ENCODE measurements at places on chromosomes 3 and 15.

- peak; percentile 89 for DNase-seq
These were observed 11.0 kb upstream of the PDCD6IP start for GRCh38 chr3:33787328-33788009.

DNA sequence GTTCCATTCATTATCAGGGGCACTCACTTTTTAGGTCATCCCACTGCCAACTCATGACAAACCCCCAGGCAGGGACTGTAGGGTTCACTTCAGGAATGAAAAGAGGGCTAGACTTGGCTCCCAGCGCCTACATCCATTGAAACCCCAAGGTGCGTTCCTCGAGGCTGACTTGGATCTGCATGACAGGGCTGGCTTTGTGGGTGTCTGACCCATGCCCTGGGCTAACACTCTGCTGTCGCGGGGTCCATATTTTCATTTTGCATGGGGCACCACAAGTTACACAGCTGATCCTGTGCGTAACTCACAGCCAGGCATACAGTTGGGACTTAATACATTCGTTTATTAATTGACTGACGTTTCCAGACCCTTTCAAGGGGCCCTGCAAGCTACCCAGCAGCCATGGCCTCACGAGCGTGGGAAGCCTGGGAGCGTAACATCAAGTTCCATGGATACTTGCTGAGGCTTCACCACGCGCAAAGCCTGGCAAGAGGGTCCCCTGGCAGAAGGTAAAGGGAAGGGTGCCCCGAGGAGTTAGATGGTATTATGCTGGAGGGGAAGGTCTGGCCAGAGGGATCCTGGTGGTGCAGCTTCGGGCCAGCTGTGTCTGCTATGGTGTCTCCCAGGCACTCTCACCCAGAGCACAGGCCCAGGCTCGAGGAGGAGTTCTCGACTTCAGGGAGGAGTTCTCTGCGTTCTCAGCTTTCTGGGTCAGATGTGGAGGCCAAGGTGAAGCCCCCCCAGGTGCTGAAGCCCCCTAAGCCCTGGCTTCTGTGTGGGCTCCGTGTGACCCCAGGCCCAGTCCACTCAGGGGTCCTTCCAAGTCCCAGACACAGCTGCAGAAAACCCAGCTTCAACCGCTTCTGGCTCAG lies 85.4 kb downstream of the ADAMTS17 start:
- peak; percentile 18 for DNase-seq

DNA sequence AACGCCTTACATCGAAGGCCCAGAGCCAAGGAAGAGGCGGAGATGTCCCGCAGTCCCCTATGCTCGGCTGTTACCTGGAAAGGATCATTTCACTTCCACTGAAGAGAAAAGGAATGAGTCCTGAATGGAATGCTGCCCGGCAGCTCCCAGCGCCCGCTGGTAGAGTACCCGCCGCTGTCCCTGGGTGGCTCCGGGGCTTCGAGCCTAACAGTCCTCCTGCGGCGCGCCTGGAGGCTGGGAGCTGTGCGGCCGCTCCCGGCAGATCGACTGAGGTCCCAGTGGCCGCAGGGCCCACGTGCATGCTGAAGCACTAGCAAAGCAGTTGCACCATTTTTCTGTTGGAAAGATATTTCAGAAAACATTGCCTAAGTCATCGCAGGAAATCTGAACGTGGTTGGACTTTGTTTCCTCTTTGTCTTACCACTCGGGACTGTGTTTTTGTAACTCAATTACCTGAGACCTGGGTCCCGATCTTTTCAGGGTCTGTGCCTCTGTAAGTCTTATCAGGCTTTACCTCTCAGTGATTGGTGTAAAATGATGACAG lies 984 bp downstream of the RNU6-1 start:
- peak; percentile 76 for DNase-seq

DNA sequence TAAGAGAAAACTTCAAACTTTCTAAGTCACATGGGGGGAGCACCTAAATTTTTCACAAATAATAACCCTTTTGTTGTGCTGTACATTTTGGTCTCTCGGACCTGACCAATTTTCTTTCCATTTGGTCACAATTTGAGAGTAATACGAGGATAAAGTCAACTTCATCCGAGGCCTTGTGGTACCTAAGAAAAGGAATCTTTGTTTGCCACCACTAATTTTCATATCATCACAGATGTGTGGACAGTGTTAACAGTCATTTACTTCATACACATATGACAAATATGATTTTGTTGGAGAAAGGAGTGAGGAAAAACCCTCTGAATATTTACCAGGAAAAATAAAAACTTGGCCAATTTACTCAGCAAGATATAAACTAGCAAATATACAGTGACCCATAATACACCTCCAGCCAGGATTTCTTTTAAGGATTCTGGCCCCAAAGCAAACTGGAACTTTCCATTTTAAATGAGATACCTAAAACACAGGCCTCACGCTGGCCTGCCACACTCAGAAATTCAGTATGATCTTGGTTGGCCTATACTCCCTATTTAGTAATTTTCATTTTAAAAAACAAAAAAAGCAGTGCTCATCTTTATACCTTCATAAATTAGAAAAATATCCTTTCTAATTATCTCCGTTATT lies 40.7 kb downstream of the VGLL4 start:
- no peak for DNase-seq

DNA sequence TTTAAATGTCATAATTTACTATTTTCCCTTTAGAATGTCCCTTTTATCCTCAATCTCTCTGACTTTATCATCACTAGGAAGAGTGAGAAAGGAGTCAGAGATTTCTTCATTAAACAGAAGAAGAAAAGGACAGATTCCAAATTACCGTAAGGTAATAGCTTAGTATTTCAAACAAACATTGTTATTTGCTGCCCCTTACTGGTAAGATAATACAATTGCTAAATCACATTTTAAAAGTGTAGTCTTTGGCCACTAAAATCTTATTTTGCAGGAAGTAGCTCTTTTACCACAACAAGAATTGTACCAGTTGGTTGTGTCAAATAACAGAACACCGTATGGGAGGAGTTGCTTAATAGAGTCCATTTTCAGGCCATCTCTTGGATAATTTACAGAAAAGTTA lies 53.7 kb downstream of the CGGBP1 start:
- DNase-seq = peak; percentile 31

DNA sequence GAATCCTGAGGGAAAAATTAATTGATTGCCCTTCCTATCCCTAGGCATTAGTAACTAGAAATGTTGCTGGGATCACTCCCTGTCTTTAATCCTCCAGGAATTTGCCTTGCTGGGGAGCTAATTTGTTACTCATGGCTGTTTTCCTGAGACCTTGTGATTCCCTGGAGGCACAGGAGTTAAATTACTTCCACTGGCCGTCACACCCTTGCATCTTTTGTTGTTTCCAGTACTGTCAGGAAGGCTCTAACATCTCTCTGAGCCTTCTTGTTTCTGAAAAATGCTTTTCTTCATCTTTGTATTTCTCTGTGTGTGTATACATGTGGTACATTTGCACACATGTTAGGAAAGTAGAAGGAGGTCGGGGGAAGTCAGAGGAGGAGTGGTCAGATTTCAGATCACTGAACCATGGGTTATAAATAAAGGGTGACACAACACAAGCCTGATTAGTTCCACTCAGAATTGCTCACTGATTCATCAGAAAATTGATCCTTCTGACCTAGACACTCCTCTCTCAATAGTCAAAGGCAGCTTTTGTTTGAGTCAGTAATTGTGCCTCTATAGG lies 23.5 kb upstream of the LRRFIP2 start:
- no peak for DNase-seq

DNA sequence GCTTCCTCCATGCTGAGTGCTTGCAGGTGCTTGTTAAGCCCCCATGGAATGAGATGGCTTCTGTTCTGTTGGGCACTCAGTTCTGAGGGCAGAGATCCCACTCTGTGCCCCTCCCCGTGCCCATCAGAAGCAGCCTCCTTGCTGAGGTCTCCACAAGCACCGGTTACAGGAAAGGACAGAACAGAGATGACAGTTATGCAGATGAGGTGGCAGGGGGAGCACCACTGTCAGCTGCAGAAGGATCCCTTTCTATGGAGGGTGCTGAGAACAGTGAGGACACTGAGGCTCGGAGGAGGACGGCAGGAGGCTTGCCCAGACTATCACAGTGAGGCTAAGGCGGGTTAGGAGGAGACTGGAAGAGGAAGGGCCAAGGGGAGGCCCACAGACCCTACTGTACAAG lies 12.4 kb downstream of the CACNA2D2 start:
- no peak for DNase-seq

DNA sequence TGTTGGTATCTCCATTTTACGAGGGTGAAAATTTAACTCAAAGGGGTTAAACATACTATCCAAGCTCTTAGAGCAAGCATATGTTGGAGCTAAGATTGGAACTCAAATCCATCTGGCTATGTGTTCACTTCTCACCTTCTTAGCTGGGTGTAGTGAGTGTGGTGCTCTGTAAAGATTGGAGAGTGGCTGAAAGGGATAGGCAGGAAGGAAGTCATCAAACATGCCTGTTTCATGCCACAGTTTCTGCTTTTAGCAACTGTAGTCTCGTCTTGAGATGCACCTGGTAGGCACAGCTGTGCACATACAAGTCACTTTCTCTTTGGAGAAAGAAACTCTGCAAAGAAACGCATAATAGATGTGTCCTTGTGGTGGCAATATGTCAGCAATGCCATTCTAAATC lies 189.1 kb upstream of the MDFIC2 start:
- no peak for DNase-seq

GRCh38 chr3:2713923-2714322 lies 396.3 kb downstream of the IL5RA start:
- DNase-seq = no peak

- no peak for DNase-seq
These were observed 601.7 kb upstream of the ZNF717 start for GRCh38 chr3:76387000-76387399.

GRCh38 chr3:11346416-11346815 lies 74.2 kb downstream of the ATG7 start:
- DNase-seq = no peak

DNA sequence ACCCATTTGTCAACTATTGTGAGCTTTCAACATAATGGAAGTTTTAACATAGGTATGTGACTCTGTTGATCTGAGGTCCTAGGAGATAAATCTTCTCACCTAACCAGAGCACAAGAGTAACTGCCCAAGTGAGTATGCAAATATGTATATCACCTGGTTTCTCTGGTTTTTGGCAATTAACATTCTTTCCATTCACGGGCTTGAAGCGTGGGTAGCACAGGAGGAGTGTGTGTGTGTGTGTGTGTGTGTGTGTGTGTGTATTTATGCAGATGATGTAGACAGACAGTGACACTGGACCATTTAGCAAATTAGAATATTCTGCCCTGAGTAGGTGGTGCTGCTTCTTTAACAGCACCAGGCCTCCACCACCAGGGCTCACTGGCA lies 15.0 kb downstream of the EPHB1 start:
- no peak for DNase-seq

DNA sequence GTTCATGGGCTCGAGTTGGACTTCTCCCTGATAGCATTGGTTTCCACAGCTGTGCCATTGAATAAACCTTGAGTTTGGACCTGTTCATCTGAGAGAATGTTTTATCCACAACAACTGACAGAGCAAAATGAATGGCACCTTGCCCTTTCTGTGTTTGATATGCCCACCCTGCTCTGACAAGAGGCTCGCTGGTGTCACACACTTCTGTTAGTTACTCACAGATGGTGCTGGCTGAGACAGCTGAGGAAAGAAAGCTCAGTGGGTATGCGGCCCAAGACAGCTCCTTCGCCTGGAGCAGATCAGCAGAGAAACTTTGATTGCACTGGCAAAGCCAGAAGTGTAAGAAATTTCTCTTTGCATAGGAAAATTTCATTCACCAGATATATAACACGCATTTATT lies 2.5 kb upstream of the CAPN3 start:
- DNase-seq = no peak

DNA sequence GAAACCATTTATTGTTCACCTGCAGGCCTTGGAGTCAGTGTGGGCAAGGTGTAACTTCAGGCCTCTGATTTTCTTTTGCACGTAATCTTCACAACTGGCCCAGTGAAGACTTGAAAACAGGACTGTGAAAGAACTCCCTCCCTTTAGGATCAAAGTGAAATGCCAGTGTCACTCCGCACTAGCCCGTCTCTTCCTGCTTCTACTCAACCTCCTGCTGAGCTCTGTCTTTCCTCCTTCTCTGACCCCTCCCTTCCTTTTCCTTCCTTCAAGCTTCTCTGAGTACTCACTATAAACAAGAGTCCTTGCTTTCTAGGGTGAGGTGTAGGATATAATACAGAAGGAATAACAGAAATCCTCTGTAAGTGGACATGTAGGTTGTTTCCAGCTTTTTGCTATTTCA lies 28.5 kb downstream of the TMEM41A start:
- no peak for DNase-seq

GRCh38 chr3:108346301-108347227 lies 50.2 kb downstream of the HHLA2 start:
- no peak for DNase-seq

DNA sequence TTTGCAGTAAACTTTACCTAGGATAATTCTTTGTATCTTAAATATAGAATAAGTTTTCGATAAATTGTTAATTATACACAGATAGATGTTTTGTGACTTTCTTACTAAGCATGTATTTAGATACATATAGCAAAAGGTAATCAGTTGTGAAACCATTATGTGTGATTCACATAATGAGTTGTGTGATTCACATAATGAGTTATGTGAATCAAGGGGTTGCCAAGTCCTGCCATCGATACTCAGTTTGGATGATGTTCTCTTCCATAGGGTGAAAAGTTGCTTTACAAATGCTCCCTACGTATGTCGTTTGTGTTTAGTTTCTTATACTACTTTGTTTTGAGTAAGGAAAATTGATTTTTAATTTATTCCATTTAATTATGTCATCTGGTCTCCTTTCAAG lies 682.1 kb downstream of the MECOM start:
- DNase-seq = no peak

DNA sequence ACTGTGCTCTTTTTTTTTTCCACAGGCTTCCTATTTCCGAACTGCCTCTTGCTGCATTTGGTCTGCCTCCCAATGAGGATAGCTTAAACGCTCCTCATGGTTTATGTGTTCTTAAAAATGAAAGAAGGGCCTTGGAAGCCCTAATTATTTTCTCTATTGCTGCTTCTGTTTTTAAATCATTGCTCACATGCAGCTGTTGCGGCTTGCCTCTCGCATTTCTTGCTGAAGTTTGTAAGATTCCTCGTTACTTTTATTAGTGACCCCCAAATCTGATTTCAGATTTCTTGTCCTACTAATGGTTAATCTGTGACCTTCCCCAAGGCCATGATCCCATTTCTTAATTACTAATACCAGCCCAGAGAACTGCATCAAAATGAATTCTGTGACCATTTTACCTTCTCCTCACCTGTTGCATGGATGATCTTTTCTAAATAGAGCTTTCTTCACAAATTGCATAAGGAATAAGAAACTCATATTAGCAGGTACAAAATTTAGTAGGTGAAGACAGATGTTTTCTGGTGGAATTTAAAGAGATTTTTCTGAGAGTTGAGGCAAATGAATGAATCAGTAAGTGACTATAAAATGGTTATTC lies 1.8 kb downstream of the UBE2E1 start:
- no peak for DNase-seq

DNA sequence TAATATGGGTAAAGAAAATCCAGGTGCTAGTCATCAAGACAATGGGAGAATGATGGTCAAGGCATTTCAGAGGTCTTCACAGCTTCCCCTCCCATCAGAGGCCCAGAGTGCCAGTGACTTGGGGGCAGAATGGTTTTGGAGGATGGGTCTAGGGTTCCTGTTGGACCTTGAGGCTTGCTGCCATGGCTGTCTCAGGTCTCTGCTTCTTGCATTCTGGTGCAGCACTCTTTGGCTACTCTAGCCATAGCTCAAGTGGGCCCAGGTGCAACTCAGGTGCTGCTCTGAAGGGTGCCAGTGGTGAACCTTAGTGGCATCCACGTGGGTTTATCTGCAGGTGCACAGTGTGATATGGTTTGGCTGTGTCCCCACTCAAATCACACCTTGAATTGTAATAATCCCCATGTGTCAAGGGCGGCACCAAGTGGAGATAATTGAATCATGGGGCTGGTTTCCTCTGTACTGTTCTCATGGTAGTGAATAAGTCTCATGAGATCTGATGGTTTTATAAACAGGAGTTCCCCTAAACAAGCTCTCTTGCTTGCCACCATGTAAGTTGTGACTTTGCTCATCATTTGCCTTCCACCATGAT lies 48.5 kb upstream of the PEX5L start:
- peak; percentile 5 for DNase-seq
